ENCODE measurements at places on chromosomes 3 and 15.

- DNase-seq: no peak
Observed at GRCh38 chr15:85614059-85614458, 180.7 kb downstream of the KLHL25 start.

DNA sequence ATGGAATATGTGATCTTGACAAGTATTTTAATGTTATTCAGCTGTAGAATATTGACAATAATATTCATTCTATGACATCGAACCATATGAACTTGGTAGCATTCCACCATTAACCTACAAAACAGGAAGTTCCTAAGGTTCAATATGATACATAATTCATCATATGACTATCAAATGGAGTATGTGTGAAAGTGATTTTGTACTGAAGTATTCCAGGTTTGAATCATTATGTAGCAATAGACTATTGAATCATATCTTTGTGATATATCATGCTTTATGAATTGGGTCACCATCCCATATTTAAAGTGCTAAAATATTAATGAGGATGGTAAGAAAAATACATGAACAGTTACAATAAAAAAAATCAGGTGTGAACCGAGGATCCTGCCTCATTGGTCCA, 95.1 kb downstream of the TP63 start:
- DNase-seq: no peak

DNA sequence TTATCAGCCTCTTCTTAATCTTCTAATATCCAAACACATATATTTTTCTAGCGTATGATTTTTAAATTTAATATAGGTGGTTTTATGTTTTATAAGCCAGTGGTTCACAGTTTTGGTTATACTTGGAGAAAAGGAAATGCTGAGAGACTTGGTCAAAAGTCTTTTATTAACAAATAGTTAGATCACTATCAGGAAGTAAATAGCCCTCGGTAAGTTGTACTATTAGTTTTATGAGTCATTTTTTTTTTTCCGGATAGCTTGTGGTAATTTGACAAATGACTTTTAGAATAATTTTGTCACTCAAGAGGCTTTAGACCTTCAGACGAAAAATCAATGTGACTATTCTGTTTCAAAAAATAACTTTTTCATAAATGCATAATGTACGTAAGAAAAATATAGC, 232.2 kb upstream of the ROBO1 start:
- DNase-seq: no peak

DNA sequence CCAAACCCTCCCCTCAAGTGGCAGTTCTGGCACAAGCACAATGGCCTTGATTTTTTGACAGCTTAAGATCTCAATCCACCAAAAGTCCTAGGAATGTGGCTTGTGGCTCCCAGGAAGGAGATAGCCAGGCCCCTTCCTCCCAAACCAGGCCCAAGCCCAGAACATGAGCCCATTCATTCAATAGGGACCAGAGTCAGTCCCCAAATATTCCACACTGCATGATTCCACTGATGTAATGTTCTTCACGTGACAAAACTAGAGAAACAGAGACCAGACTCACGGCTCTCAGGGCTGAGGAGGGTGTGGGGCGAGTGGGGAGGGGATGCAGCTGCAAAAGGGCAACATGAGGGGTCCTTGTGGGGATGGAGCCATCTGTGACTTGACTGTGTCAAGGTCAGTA, 25.5 kb downstream of the ABTB1 start:
- DNase-seq: no peak

DNA sequence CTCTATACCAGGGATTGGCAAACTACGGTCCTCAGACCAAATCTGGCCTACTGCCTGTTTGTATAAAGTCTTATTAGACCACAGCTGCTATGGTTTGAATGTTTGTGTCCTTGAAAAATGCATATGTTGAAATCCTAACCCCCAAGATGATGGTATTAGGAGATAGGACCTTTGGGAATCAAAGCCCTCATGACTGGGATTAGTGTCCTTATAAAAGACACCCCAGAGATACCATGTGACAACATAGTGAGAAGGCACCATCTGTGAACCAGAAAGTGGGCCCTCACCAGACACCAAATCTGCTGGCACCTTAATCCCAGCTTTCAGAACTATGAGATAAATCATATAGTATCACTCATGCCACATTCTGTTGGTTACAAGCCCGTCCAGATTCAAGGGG, 7.4 kb downstream of the HMCES start:
- no peak for DNase-seq

DNA sequence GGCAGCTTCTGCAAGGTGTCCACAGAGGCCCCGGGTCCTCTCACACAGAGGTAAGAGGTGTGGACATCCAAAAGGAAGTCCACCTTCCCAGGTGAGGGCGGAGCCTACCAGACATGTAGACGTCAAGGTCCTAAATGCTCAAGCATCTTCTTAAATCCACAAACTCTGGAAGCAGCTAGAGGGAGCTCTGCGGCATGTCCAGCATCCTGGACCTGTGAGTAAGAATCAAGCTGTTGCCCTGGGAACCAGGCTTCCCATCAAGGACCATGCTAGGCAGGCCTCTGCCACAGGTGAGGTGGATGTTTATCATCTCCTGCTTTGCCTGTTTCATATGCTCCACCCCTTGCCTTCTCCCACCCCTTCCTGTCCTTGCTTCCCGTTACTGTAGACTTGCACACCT, 368.2 kb downstream of the GABRG3 start:
- DNase-seq: no peak

- peak; percentile 18 for DNase-seq
Observed at GRCh38 chr3:183180110-183180783, 17.7 kb upstream of the LAMP3 start.

GRCh38 chr3:52636673-52637072, 49.0 kb downstream of the PBRM1 start:
- DNase-seq: no peak

DNA sequence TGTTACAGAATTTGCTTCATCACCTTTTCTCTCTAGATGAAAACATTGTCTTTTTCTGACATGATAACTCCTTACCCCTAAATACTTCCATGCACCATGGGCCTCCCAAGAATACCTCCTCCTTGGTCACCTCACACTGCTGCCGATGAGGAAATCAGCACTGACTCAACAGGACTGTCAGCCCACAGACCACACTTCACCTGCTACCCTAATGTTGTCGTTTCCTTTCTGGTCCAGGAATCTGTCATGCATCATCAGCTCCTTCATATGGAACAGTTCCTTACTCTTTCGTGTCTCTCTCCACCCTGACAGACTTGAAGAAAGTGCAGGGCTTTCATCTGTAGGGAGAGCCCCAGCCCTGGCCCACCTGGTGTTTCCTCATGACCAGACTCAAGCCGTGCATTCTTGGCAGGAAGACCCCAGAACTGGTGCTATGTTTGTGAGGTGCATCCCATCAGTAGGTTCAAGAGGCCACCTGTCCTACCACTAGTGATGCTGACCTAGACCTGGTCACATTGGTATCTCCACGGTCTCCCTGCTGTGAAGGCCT, 41.1 kb upstream of the PLXNA1 start:
- DNase-seq: no peak

GRCh38 chr15:64761156-64761555, 14.2 kb downstream of the RBPMS2 start:
- no peak for DNase-seq

DNA sequence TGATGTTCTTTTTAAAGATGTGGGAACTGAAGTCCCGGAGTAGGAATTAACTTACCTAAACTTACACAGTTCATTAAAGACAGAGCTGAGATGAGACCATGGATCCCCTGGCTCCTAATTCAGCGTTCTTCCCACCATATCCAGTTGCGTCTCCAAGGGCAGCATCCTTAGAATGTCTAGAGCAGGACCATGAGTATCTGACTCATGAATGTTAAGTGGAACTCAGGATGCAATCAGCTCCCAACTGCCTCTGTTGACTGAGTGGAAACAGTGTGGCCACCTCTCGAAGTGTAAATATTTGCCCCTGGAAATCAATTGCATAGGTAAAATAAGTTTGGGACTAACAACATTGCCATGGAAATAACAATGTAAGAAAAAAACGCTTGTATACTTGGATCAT, 2.5 kb downstream of the SNTN start:
- no peak for DNase-seq

DNA sequence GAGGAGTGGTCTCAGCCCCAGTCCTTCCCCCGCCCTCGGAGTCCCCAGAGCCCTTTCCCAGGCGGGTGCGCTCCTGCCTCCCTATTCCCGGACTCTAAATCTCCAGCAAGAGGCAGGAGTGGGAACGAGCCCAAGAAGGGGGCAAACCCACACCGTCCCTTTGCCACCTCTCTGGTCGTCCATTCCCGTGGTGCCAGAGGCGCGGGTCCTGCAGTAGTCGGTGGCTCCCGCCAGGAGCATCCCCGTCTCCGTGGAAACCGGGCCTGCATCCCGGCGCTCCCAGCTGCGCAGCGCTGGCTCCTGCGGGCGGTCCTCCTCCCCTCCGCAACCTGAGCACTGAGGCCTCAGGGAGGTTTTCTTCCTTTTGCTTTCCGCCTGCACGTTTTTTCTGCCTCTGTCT, 44.8 kb downstream of the LHFPL4 start:
- DNase-seq: no peak

- DNase-seq: no peak
Observed at GRCh38 chr15:44159492-44159891, 35.6 kb downstream of the FRMD5 start.

GRCh38 chr15:96331144-96331944, 844 bp downstream of the NR2F2 start:
- no peak for DNase-seq

DNA sequence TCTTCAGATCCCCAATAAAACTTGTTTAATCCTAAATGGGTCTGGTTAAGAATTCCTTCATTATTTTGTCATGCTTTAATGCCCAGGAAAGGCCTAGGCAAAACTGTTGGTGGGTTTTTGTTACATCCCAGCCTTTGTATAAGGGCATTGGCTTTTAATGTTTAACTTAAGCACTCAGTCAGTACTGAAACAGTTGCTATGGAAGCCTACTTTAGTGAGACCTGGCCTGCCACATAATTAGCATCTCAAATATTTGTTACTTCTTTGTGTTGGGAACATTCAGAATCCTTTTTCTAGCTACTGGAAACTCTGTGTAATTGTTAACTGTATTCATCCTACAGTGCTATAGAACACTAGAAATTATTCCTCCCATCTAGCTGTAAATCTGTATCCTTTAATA, 369.6 kb upstream of the ATP10A start:
- no peak for DNase-seq

- DNase-seq: no peak
Observed at GRCh38 chr3:71583566-71584393, at the start of gene FOXP1. FOXP1 (minus strand) TSS chr3:71583728; CDS start chr3:71198381, 385,347 bp downstream.

DNA sequence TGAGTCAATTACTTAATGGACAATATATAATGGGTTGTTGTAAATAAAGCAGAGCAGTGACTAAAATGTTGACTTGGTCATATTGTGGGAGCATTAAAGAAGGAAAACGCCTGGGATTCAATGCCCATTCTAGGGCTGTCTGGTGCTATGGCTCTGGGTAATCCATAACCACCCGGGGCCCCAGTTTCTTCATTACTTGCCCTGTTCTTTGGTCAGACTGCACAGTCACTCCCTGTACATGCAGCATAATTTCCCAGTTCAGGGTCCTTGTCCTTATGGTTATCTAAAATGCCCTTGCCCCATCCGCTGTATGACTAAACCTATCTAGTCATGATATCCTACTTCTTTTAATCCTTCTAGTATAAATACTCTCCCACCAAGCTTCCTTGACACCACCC, 27.5 kb upstream of the DENND4A start:
- DNase-seq: no peak

- DNase-seq: no peak
Observed at GRCh38 chr15:57352535-57353316, 23.6 kb upstream of the CGNL1 start.

DNA sequence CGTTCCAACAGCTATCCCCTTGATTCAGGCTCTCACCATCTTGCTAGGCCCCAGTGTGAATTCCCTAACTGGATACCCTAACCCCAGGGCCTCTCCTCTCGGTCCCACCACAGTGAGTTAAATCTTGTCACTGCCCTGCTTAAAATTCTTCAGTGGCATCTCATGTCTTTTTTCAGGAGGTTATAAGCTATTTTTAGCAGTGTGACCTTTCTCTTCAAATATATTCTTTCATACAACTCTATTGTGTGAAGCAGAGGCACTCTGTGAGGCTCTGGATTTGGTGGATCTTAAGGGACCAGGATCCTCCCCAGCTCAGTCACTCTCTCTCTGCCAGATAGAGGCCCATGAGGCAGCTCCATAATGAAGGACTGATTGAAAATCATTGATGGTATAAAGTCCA, 760.4 kb downstream of the NTRK3 start:
- no peak for DNase-seq

DNA sequence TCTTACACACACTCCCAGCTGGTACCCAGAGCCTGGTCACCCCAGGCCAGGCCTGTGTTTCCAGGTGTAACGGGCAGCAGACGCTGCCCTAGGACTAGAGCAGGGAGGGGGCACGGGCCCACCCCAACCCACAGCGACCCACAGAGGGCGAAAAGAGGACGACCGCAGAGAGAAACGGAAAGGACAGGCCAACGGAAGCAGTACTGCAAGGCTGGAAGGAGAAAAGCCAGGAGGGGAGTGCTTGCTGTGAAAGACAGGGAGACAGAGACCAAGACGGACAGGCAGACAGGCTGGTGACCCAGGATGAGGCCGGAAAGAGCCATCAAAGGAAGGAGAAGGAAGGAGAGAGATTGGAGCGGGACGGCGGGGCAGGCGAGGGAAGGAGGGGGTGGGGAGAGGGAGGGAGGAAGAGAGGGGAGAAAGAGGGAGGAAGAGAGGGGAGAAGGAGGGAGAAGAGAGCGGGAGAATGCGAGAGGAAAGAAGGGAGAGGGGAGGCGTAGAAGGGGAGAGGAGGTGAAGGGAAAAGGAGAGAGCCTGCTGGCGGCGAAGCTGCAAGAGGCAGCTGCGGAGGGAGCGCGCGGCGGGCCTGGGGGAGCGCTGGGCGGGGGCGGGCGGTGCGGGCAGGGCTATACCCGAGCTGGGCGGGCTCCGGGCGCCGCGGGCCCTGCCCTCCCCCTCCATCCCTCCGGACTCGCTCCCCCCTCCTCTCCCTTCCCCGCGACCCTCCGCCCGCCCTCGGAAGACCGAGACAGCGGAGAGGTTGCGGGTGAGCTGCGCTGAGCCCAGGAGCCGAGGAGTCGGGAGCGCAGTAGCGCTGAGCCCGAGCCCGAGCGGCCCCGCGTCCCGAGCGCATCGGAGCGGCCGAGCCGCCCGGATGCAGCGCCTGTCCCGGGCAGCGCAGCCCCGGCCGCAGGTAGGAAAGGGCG, at the start of gene SLC6A1:
Gene SLC6A1, plus strand, starts transcription at position 732 of the 926 bp plus-strand sequence. CDS start 24,464 bp downstream, outside the sequence.
- DNase-seq: peak; percentile 80
